ENCODE measurements at places on chromosomes 1 and 21. TPM values are rescaled to one million over a fixed set of nuclear protein-coding genes. Genes with fewer than 3 reads are reported as not detected.

Gene PMF1
- 60.1 TPM for total RNA-seq

Gene ERMAP
- 16.3 TPM for total RNA-seq

DNA sequence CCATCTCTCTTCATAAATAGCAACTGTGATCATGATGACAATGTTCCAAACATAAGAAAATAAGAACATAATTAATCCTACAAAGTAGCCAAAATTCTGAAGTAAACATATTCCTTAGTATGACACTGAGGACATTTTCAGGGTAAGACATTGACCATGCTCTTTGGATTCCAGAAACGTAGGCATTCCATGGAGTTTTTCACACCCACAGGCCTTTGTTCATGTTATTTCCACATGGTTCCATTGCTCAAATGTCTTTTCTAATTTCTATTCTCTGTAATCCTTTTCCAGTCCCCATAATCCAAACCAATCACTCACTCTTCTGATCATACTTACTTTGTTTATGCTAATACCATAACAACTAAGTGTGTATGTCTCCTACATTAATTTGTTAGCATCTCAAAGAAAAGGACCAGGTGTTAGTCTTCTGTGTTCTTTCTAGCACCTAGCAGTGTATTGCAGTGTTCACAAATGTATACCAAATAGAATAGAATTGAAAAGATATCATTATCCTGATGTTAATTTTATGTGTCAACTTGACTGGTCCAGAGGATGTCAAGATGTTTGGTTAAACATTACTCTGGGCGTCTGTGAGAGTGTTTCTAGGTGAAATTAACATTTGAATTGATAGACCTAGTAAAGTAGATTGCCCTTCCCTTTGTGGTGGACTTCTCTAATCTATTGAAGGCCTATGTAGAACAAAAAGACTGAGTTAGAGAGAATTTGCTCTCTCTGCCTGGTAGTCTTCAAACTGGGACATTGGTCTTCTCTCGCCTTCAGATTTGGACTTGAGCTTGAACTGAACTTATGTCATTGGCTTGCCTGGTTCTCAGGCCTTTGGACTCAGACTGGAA lies 516.6 kb downstream of the PTPRC start:
- DNase-seq: no peak

Gene AMPD1
- 1.1 TPM for total RNA-seq

Gene IVNS1ABP
- total RNA-seq: 125 TPM

Gene CLCA2
- not detected for total RNA-seq

GRCh38 chr1:53971718-53972117 lies 25.6 kb downstream of the LRRC42 start:
- no peak for DNase-seq

Gene OR6K3
- not detected for total RNA-seq

DNA sequence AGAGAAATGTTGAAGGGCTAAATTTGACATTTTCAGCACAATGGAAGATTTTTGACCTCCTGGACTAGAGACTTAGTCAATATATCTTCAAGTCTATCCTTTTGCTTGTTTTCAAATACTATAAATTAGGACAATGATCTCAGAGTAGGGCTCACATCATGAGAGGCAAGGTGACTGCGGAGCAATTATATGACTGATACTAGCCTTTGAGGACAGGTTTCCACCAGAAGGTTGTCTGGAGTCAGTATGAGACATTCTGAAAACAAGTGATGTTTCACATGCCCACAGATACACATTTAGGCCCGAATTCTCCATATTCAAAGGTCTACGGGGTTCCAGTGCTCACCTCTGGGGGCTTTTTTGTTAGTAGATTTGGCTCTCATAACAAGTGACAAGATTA lies 142.3 kb upstream of the SAMSN1 start:
- DNase-seq: no peak

DNA sequence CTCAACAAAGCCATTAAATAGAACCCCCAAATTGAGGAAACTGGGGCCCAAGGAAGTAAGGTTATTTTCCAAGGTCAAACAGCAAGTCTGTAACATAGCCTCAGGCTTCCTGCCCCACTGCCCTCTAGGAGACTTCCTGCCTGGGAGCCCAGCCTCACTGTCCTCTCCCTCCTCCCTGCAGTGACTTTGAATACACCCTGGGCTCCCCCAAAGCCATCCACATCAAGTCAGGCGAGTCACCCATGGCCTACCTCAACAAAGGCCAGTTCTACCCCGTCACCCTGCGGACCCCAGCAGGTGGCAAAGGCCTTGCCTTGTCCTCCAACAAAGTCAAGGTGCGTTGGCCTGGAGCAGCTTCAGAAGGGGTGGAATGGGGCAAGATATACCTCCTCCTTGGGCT lies 18.3 kb downstream of the GRHL3 start:
- no peak for DNase-seq

All from spleen (tissue), 13 donors.